ENCODE measurements at places on chromosomes 1 and 21. TPM values are rescaled to one million over a fixed set of nuclear protein-coding genes. Genes with fewer than 3 reads are reported as not detected.

DNA sequence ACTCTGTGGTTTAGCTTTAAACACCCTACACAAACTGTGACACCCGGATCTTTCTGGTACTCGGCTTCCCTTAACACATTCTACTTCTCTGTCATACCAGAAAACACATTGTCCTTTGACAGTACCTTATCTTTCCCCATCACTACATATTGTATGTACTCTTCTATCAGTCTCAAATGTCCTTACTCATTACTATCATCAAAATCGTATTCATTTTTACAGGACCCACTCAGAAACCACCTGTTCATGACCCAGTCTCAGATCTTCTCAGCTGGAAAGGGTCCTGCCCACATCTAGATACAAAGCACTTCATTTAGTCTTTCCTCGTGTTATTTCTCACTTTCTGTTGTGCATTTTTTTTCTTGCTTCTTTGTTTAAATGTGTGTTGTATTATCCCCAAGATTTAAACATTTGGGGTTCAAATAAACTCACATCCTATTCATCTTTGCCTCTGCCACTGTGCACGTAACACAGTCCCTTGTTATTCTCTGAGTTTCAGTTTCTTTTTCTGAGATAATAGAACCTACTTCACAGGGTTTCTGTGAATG, 27.7 kb downstream of the CD34 start:
- H3K4me1 ChIP-seq = peaks cover 51% of the 10 kb centered on the region
- H3K27me3 ChIP-seq = no peaks in the 10 kb centered on the region
- peak overlapping the region; percentile 83 for H3K4me3 ChIP-seq
- H3K27ac ChIP-seq = peak overlapping the region; percentile 94

DNA sequence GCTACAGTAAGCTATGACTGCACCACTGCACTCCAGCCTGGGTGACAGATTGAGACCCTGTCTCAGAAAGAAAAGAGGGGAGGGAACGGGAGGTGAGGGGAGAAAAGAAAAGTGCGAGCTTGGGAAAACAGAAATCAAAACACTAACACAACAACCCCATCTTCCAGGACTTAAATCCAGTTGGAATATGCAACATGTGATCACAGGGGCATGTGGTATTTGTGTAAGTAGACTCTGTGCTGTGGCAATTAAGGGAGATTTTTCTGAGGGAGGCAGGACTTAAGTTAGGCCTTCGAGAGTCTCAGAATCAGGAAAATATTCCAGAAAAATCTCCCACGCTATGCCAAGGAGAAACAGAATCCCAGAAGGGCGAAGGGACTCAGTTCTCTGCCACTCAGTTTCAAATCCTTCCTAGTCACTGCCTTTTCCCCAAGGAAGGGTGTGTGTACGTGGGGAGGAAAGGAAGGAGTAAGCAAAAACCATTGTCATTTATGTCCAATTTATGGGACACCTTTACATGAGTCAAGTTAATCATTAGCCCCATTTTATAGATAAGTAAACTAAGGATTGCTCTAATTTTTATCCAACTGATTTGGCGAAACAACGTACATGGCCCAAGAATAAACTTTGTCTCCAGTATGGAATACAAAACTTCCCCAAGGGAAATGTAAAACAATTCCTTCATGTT, 12.3 kb downstream of the ID3 start:
- H3K4me1 ChIP-seq = peaks cover 4% of the 10 kb centered on the region
- no peak overlapping the region for H3K27ac ChIP-seq
- H3K4me3 ChIP-seq = no peak overlapping the region
- H3K36me3 ChIP-seq = no peaks in the 10 kb centered on the region

GRCh38 chr1:69595486-69595885, 27.8 kb downstream of the LRRC7 start:
- H3K36me3 ChIP-seq = no peaks in the 10 kb centered on the region
- no peak for DNase-seq
- no peak overlapping the region for H3K27ac ChIP-seq
- no peak overlapping the region for H3K4me3 ChIP-seq

DNA sequence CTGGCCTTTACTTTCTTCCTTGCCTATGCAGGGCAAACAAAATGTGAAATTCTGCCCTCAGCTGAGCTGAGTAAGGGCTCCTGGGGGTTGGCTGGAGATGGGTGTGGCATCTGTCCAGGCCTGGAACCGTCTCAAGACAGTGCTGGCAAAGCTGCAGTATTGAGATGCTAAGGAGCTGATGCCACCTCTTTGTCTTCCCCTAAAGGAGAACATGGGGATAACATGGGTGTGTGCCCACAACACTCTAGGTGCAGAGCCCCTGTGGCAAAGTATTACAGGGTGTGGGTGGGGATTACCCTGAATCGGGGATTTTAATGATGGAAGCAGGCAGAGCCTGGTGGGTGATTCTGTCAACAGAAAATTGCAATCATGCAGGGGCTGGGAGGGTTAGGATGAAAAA, 2.5 kb upstream of the ST3GAL3 start:
- H3K27ac ChIP-seq = peak overlapping the region; percentile 18
- H3K36me3 ChIP-seq = peaks cover 40% of the 10 kb centered on the region
- H3K4me1 ChIP-seq = peaks cover 31% of the 10 kb centered on the region
- peak overlapping the region; percentile 24 for H3K4me3 ChIP-seq
- DNase-seq = no peak
- H3K27me3 ChIP-seq = no peaks in the 10 kb centered on the region

Gene DMBX1
- not detected for total RNA-seq

DNA sequence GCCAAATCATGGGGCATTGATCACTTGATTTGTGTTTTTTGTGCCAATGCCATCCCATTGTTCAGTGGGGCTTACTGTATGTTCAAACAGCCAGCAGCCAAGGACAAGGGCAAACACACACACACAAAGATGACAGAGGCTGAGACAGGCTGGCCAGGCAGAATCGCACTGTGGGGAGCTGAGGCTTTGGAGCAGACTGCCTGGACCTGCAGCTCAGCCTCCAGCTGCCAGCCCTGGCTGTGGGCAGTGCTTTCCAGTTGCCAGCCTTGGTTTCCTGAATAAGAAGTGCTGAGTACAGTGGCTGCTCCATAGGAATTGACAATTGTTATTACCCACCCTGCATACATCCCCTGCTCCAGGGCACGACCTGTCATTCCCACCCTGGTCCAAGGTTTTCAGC, 16.9 kb upstream of the PCP4 start:
- H3K27me3 ChIP-seq = no peaks in the 10 kb centered on the region
- no peak overlapping the region for H3K4me3 ChIP-seq
- no peak for DNase-seq
- H3K27ac ChIP-seq = no peak overlapping the region
- no peaks in the 10 kb centered on the region for H3K4me1 ChIP-seq
- no peaks in the 10 kb centered on the region for H3K36me3 ChIP-seq

DNA sequence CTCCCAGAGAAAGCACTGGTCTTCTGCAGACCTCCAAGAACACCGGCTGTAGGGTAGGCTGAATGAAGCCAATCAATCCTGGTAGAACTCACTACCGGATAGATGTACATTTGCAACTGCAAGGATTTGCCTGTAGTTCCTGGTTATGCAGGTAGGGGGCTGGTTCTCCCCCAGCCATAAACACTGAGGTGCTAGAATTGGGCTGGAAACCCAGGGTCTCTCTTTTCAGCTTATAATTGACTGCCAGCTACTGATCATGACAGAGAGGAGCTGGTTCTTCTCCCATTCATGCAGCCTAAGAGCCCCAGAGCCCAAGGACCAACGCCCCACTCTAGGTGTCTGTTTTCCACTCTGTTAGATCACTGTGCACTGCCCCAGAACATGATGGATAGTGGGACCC, 21.5 kb upstream of the MTARC2 start:
- H3K4me3 ChIP-seq = no peak overlapping the region
- DNase-seq = no peak
- no peaks in the 10 kb centered on the region for H3K36me3 ChIP-seq

DNA sequence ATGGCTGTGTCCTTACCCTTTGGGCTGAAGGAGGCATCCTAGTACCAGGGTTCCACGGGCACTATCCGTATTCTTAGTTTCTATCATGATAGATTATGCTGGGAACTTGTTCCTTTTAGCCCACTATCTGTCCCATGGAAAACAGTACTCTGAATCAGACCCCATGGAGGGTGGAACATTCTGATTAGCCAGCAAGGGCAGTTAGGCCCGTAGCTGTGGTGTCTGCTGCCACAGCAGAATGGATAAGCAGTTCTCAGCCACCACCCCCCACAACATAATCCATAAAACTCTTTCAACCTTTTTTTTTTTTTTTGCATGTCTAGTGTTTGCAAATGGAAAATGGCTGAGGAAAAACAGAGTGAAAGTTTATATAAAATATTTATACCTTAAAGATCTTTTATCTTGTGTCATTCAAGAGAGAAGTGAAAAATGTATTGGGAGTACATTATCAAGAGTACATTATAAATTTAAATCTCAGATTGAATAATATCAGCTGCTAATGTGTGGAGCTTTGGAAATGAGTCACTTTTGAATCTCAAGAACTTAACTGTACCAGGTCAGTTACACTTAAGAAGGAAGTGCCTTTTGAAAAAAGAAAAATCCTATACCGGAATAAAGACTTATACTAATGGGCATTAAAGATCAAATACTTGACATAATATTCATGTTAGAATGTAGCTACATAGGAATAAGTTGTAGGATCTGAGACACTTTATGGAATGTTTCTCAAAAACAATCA, 80.3 kb downstream of the NFIA start:
- peaks cover 25% of the 10 kb centered on the region for H3K27me3 ChIP-seq
- no peak overlapping the region for H3K4me3 ChIP-seq
- H3K4me1 ChIP-seq = peaks cover 4% of the 10 kb centered on the region
- H3K36me3 ChIP-seq = no peaks in the 10 kb centered on the region
- DNase-seq = no peak

Gene IRF6
- total RNA-seq = not detected

Gene TRIM45
- total RNA-seq = 1.5 TPM

GRCh38 chr1:236907205-236907604, 97.0 kb downstream of the MT1HL1 start:
- no peak overlapping the region for H3K27ac ChIP-seq
- H3K27me3 ChIP-seq = no peaks in the 10 kb centered on the region
- H3K36me3 ChIP-seq = peaks cover 8% of the 10 kb centered on the region
- no peak for DNase-seq

Gene SPATA45
- not detected for total RNA-seq

Gene KCNE1
- total RNA-seq = 0.46 TPM

- H3K27ac ChIP-seq = no peak overlapping the region
- peaks cover 4% of the 10 kb centered on the region for H3K27me3 ChIP-seq
- H3K4me3 ChIP-seq = no peak overlapping the region
- H3K36me3 ChIP-seq = no peaks in the 10 kb centered on the region
- H3K4me1 ChIP-seq = no peaks in the 10 kb centered on the region
- DNase-seq = no peak
Observed at GRCh38 chr21:36613059-36613458, 85.9 kb upstream of the SIM2 start.

DNA sequence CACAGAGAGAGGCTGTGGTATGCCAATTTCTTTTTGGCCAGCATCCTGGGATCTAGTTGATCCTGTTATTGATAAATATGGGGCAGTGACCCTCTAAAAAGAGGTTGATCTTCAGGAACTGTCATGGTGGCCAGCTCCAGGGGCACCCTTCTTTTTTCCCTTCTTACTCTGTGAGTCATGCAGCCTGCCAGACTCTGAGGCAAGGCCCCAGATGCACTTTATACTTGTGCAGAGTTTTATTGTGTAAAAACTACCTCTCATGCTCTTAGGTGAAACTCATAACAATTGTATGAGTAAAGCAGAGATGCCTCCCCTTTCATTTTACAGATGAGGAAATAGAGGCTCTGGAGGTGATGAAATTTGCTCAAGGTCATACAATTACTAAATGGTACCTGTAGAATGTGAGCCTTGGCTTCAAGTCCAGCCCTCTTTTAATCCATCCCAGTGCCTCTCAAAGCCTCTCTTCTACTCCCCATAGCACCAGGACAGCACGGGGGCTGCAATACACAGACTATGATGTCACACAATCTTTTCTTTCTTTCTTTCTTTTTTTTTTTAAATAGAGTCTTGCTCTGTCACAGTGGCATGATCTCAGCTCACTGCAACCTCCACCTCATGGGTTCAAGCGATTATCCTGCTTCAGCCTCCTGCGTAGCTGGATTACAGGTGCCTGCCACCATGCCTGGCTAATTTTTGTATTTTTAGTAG, 387.8 kb downstream of the KCNH1 start:
- no peak overlapping the region for H3K27ac ChIP-seq
- peaks cover 1% of the 10 kb centered on the region for H3K27me3 ChIP-seq
- H3K36me3 ChIP-seq = no peaks in the 10 kb centered on the region
- no peaks in the 10 kb centered on the region for H3K4me1 ChIP-seq
- H3K4me3 ChIP-seq = no peak overlapping the region
- no peak for DNase-seq

DNA sequence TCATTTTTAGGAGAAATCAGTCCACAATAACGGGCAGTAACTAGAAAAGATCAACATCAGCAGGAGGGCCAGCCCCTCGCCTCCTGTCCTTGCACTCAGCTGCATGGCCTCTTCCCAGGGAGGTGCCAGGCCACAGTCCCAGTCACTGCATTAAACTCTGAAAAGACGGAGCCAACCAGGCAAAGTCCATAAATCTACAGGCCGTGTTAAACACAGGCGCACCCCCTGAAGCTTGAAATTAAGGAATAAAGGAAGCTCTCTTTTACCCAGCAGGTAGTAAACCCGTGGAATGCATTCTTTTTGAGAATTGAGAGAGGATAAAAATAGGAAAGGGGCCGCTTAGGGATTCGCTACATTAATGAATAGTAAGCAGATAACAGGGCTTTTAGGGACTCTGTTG, 18.4 kb downstream of the H6PD start:
- DNase-seq = no peak
- H3K4me1 ChIP-seq = peaks cover 11% of the 10 kb centered on the region
- no peak overlapping the region for H3K27ac ChIP-seq
- peaks cover 25% of the 10 kb centered on the region for H3K36me3 ChIP-seq

Gene CELA2A
- total RNA-seq = not detected

Gene TPTE
- not detected for total RNA-seq

Gene PTPN7
- 398 TPM for total RNA-seq

- no peak overlapping the region for H3K27ac ChIP-seq
- no peaks in the 10 kb centered on the region for H3K4me1 ChIP-seq
- no peak for DNase-seq
- no peaks in the 10 kb centered on the region for H3K27me3 ChIP-seq
- H3K36me3 ChIP-seq = no peaks in the 10 kb centered on the region
Observed at GRCh38 chr1:208951908-208952307, 631.6 kb upstream of the CAMK1G start.

GRCh38 chr1:145845144-145845513, 301 bp upstream of the NUDT17 start:
- H3K4me3 ChIP-seq = no peak overlapping the region
- no peaks in the 10 kb centered on the region for H3K27me3 ChIP-seq
- DNase-seq = no peak
- H3K4me1 ChIP-seq = peaks cover 5% of the 10 kb centered on the region
- H3K27ac ChIP-seq = no peak overlapping the region

Gene C4BPB
- total RNA-seq = 0.23 TPM

Gene C4BPA
- total RNA-seq = not detected

All from activated T-helper 2 cell treated with anti-CD3 and anti-CD28 coated beads, Interferon-gamma antibody, Interleukin-2, Interleukin-4, amounts not matched to agents 10 μg/mL and 5 μg/mL and 100 μg/mL, durations not matched to agents 14 hours and 24 hours and 36 hours (primary cell).